ENCODE measurements at places on chromosomes 12 and 14.

GRCh38 chr14:21467616-21468015 lies 9.1 kb downstream of the RAB2B start:
- DNase-seq, result no peak

GRCh38 chr14:96827290-96827689 lies 30.1 kb downstream of the VRK1 start:
- DNase-seq, result no peak

GRCh38 chr14:68690089-68690958 lies 102.5 kb downstream of the ZFP36L1 start:
- DNase-seq, result no peak

GRCh38 chr12:129928643-129929042 lies 24.8 kb upstream of the TMEM132D start:
- no peak for DNase-seq

GRCh38 chr12:117067016-117067415 lies 32.2 kb downstream of the TESC start:
- DNase-seq, result no peak

- DNase-seq, result no peak
These were observed 630 bp downstream of the NELL2 start for GRCh38 chr12:44875417-44875953.

DNA sequence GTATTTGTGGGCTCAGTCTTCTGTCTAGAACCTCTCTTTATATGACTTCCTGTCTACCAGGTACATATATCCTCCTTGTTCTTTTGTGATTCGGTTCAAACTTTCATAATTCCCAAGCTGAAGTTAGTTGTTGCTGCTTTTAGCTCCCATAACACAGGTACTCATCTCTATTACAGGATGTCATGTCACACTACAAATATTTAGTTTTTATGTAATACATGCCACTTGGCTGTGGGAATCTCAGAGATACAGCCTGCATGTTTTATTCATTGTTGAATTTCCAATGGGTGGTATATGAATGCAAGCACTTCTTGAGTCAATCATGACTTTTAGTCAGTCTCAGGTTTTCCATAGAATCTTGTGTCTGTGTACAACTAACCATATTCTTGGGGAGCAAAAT lies 122.7 kb downstream of the SINHCAF start:
- DNase-seq, result no peak

- DNase-seq, result no peak
These were observed 33.8 kb downstream of the ARMH4 start for GRCh38 chr14:58118097-58118815.

- DNase-seq, result no peak
These were observed 122.5 kb downstream of the PHLDA1 start for GRCh38 chr12:75908961-75909605.

DNA sequence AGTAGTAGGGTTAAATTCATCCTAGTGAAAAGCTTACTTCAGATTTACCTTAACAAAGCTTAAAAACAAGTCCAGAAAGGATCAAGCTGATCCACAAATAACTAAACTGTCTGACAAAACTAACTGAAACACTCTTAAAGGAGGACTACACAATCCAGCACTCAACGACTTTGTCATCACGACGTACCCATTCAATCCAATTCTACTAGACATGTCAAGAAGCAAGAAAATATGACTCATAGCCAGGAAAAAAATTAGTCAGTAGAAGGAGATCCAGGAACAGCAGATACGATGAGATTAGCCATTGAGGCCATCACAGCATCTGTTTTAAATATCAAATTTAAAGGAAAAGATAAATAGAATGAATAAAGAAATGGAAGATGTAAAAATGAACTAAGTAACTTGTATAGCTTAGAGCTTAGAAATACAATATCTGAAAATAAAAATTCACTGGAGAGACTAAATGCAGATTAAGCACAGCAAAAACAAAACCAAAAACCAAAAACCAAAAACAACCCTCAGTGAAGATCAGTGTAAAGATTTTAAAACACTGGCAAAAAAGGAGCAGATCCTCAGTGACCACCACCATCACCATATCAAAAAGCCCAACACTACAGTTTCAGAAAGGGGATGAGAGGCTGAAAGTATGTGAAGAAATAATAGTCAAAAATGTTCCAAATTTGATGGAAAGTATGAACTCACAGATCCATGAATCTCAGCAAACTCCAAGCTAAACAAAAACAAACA lies 95.0 kb upstream of the CCND2 start:
- no peak for DNase-seq

GRCh38 chr14:103518422-103519042 lies 4.1 kb downstream of the CKB start:
- peak; percentile 21 for DNase-seq

DNA sequence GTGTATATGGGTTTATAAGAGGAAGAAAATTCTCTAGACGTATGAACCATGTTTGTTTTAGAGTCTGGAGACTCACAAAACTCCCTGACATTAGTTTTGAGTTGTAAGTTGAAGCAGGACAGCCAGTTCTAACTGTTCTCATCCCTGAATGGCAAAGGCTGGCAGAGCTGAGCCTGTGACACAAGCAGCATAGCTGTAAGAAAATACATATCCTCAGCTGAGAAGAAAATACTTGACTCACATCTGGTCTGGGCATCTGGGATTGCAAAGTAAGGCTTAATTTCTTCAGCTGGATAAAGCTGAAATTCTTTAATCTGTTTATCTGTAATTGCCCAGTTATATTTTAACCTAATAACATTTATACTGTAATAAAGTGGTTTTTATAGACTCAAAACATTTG lies 156.3 kb downstream of the PELI2 start:
- no peak for DNase-seq

DNA sequence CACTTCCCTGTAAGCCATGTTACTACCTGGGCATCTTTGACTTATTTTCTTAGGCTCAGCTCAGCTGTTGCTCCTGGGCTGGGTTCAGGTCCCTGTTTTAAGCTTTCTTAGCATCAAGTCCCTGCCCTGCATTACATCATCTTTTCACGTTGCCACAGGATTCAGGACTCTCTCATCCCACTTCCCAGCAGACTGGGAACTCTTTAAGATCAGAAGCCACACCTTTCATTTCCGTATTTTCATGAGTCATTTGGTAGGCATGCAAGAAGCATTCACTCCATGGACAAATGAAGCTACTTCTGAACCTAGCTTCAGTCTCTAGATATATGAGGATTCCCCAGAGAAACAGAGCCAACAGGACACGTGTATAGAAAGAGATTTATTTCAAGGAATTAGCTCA lies 726.8 kb downstream of the VRK1 start:
- DNase-seq, result no peak

- DNase-seq, result no peak
These were observed 54.9 kb downstream of the SMUG1 start for GRCh38 chr12:54133772-54134375.

- no peak for DNase-seq
These were observed 2.6 kb downstream of the BMP4 start for GRCh38 chr14:53953828-53954550.

GRCh38 chr12:90038289-90038688 lies 329.7 kb upstream of the ATP2B1 start:
- no peak for DNase-seq

- no peak for DNase-seq
These were observed 3.7 kb upstream of the COX8C start for GRCh38 chr14:93343266-93343665.

GRCh38 chr12:93127582-93128331 lies 198.7 kb upstream of the EEA1 start:
- DNase-seq, result no peak

- DNase-seq, result no peak
These were observed 12.7 kb downstream of the CSRP2 start for GRCh38 chr12:76866151-76866567.

DNA sequence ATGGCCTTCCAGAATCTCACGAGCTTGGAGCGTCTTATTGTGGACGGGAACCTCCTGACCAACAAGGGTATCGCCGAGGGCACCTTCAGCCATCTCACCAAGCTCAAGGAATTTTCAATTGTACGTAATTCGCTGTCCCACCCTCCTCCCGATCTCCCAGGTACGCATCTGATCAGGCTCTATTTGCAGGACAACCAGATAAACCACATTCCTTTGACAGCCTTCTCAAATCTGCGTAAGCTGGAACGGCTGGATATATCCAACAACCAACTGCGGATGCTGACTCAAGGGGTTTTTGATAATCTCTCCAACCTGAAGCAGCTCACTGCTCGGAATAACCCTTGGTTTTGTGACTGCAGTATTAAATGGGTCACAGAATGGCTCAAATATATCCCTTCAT lies 92.2 kb downstream of the FLRT2 start:
- DNase-seq, result no peak

- no peak for DNase-seq
These were observed 293.5 kb downstream of the SLC6A15 start for GRCh38 chr12:84619053-84619571.

DNA sequence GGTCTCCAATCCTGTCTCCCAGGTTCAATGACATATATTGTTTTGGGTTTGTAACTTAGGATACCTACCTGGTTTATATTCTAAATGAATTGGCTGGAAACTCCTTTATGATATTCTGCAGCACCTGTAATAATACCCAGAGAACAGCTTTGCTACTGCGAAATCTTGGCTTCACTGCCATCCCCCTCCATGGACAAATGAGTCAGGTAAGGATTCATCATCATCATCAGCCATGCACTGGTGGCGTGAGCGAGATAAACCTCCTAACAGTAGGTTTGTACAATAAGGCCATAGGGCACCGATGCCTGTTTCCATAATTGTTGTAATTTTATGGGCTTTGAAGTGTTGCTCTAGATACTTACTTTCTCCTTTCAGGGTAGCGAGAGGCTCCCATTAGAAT lies 10.7 kb downstream of the DDX47 start:
- DNase-seq, result no peak
